ENCODE measurements at places on chromosomes 5 and 9.

DNA sequence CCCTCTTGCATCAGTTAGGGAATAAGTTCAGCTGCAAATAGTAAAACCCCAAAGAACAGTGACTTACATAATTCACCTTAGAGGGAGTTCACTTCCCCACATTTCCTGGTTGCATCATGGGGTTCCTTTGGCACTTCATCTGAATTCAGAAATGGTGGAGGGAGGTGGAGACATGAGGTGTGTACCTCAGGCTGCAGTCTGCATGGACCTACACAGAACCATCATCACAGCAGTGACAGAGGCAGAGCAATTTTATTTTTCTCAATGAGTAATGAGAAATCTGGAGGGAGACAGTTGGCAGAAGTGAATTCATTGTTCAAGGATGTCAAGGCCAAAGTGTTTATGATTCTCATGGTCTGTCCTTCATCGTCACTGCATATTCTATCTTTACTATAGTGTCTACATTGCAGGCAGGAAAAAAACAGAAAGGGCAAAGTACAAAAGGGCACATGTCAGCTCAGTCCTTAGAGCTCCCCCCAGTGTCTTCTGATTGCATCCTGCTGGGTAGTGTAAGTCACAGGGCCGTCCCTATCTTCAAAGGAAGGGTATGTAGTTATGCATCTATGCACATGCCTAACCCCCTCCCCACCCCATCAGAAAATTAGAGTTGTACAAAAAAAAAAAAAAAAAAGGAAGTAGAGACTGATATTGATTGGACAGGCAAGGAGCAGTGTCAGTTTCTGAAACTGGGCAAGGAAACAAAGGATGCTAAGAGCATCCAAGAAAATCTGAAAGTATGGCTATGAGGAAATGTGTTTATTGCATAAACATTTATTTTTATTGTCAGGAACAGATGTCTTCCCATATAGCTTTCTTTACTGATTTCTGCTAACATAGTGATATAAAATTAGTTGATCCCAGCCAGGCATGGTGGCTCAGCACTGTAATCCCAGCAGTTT, 132.7 kb upstream of the APC start:
- no peak for DNase-seq

GRCh38 chr9:133505901-133506652, 18.7 kb downstream of the MYMK start:
- no peak for DNase-seq

GRCh38 chr5:99033014-99033900, 104.5 kb upstream of the CHD1 start:
- DNase-seq, result no peak

DNA sequence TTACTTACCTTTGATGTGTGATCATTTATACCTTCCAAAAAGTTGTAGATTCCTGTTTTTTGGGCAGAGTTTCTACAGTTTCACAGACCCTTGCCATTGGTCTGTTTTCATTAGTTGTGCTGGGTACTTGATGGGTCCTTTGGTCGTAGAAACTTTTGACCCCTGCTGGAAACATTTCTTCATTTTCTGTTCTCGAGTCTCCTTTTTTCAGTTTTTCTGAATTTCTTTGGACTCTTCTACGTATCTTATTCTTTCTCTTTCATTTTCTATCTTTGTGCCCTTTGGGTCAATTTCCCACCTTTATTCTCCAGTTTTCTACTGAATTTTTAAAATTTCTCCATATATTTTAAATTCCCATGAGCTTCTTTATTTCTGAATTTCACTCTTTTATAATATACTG, 16.7 kb downstream of the AP3S1 start:
- no peak for DNase-seq

DNA sequence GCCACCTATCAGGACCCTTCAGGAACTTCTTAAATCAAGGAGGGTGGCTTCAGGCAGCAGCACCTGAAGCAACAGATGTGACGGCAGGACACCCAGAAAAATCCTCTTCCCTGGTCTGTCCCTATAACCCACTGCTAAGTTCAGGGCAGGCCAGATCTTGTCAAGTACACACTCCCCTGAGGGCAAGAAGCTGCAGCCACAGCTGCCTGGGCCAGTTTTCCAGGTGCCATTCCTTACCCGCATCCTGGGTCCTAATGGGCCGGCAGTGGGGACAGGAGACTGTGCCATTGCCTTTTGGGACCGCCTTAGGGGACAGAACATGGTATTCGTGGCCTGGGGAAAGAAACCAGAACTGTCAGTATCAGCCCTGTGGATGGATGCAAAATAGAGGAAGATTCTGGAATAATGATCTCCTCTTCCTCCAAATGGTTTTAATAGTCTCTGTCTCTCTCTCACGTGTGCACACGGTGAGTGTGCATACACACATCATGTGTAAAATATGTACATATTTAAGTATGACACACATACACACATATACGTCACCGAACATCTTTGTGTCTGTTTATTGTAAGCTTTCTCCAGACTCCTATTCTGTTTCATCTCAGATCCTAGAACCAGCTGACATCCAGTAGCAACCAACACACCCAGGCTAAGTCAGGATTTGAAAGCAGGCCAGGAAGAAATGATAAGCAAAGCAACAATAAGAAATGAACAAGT, 14.0 kb downstream of the ORM2 start:
- no peak for DNase-seq

DNA sequence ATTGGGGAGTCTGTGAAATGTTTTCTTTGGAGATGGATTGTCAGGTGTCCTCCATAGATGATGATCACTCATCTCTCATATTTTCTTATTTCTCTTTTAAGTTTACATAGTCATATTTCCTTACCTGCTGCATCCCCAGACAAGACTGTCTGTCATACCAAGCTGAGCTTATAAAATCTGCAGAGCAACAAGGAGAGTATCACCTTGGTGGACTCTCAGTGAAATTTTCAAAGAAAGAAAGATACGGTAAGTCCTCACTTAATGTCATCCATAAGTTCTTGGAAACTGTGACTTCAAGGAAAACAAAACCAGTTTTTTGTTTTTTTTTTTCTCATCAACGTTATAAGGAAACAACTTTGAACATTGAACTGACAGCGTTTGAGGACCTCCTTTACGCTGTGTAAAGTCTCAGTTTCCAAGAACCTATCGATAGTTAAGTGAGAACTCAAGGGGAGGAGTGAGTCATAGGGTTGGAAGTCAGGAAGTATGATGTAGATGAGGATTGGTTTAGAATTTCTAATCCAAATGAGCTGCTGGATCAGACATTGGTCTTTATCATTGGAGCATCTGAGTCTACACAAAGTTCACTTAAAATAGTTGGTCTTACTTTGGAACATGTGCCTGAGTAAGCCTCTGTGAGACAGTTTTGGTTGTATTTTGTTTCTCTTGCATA, 45.5 kb downstream of the SPIN1 start:
- DNase-seq, result no peak

GRCh38 chr9:7461791-7462190, 337.8 kb downstream of the DMAC1 start:
- DNase-seq, result no peak

DNA sequence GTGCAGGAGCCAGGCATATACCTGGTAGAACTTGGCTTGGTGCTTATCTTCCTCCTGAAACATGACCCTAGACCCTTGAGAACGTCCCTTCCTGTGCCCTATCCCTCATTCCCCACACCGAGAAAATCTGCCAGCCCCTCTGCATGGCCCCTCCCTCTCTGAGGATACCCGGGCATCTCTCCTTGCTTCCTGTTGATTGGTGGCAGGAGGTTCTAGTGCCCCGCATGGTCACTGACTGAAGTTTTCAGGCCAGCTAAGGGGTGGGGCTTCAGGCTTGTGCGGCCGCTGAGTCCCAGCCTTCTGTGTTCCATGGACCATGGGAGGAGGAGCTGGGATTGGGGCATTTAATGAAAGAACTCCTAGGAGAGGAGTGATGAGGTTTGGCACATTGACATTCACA, 22.8 kb downstream of the IGIP start:
- DNase-seq, result no peak

- no peak for DNase-seq
Measured at GRCh38 chr5:56496581-56497063, 263.5 kb upstream of the ANKRD55 start.

DNA sequence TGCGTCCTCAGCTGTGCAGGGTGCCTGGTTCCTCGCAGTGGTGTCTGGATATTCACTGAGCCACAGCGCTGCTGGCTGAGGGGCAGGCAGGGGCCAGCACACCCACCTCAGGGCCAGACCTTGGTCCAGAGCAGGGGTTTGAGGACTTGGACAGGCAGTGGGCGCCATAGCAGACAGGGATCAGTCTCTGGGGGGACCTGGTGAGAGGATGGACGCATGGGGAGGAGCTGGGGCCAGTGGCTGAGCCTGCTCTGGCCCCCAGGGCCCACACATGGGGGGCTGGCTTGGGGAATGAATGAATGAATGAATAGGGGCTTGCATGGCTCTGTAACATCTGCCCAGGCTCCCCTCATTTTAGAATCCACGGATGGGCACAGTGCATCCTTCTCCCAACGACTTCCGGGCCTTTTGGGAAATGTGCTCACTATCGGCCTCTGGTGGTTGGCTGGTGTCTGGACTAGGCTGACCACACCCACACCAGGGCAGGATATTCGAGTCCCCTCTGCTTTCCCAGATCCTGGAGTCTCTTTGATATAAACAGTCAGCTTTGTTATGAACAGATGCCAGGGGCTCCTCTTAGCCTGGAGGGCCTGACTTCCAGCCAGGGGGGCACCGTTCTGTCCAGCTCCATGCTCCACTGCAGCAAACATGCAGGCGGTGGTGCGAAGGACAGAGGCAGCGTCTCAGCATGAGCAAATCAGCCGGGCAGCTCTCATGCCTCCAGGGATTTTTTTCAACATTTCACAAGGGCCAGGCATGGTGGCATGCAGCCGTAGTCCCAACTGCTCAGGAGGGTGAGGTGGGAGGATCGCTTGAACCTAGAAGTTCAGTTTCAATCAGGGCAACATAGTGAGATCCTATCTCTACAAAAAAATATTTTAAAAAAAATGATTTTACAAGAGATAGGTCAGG, 62.6 kb downstream of the NEK6 start:
- no peak for DNase-seq

- DNase-seq, result no peak
Measured at GRCh38 chr9:673264-673965, 168.1 kb upstream of the DMRT1 start.

DNA sequence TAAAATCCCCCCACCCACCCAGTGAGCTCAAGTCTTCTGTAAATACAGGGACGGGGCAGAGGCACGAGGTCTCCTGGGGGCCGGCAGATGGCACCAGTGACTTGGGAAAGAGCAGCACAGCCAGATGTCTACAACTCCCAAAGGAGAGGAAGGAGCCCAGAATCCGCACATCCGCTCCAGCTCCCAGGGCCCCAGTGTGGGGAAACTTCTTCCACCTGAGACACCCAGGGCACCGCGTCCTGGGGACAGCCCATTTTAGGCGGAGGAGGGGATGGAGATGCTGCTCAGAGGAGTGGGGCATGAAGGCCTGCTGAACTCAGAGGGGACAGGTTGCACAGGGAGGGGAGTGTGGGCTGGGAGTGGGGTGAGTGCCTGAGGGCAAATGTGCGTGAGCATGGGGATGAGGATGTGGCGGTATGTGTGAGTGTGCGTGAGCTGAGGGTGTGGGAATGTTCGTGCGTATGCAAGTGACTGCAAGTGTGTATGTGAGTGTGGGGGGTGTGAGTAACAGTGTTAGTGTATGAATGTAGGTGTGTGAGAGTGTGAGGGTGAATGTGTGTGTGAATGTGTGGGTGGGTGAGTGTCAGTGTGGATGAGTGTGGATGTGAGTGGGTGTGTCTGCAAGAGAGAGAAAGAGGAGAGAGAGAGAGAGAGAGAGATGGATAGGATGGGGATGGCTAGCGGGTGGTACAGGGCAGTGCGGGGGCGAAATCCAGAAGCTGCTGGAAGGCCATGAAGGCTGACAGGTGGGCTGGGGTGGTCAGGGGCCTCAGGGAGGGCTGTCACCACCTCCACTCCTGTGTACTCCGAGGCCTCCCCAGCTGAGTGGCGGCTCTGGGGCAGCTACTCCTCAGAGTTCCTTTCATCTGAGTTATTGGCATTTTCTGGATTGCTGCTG, 63.5 kb downstream of the DUSP1 start:
- DNase-seq, result no peak

GRCh38 chr9:97563458-97564135, 62.1 kb downstream of the TMOD1 start:
- no peak for DNase-seq

- no peak for DNase-seq
Measured at GRCh38 chr9:85730916-85731630, 10.7 kb downstream of the AGTPBP1 start.

DNA sequence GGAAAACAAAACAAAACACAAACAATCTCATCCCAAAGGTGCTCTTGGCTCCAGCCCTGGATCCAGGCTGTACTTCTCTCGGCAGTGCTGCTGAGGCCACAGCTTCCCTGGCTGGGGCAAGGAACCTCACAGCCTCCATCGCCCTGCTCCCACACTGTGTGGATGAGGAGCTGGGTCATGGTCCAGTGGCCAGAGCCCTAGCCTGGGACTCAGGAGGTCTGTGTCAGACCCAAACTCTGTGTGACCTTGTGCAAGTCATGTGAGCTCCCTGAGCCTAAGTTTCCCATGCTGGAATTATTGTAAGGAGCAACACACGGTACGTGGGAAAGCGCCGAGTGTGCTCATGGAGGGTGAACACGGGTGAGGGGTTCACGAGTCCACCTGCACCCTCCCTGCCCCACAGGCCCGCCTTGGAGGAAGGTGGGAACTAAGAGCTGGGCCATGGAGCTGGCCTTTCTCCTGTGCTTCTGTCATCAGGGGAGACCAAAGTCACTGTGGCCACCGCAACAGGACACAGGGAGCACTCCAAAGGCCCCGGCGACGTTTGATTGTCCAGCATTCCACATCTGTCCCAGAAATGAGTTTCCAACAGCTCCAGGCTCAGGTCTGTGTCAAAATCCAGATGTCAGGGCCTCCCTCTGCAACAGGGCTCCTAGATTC, 26.2 kb upstream of the SMU1 start:
- DNase-seq, result no peak

- no peak for DNase-seq
Measured at GRCh38 chr9:34863426-34863825, 94.7 kb upstream of the PHF24 start.

DNA sequence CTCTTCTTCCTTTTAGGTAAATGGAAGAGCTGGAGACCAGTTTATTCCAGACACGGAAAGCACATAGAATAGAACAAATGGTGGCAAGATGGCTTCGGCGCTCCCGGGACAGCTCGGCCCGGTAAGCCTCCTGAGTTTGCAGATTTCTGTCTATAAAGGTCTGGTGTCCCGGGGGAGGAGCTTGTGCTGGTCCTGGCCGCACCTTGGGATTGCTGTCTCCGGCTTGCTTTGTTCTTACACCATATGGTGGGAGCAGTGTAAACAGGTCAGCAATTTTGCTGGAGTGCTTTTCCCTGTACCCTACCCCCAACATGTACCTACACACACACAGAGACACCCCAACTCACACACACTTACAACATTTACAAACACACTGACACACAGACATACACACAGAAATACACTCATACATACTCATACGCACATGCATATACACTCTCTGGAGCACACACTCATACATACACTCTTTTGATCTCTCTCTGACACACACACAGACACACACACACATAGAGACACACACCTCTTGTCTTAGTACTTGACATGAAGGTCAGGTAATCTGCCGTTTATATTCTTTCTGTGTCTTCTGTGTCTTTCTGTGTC, 42.0 kb downstream of the FRMPD1 start:
- DNase-seq, result no peak

GRCh38 chr5:160231783-160232342, 2.6 kb downstream of the FABP6 start:
- no peak for DNase-seq

GRCh38 chr5:123950701-123951581, 439.0 kb downstream of the CSNK1G3 start:
- no peak for DNase-seq

- DNase-seq, result no peak
Measured at GRCh38 chr9:34796924-34797323, 87.0 kb upstream of the CCL21 start.

GRCh38 chr5:135156715-135157404, 122.8 kb upstream of the PITX1 start:
- no peak for DNase-seq

Data from GM06990 (cell line).